ENCODE measurements at places on chromosomes 2 and 18.
A peak's percentile ranks its signal among the peaks of the same experiment; 100 is the strongest.

DNA sequence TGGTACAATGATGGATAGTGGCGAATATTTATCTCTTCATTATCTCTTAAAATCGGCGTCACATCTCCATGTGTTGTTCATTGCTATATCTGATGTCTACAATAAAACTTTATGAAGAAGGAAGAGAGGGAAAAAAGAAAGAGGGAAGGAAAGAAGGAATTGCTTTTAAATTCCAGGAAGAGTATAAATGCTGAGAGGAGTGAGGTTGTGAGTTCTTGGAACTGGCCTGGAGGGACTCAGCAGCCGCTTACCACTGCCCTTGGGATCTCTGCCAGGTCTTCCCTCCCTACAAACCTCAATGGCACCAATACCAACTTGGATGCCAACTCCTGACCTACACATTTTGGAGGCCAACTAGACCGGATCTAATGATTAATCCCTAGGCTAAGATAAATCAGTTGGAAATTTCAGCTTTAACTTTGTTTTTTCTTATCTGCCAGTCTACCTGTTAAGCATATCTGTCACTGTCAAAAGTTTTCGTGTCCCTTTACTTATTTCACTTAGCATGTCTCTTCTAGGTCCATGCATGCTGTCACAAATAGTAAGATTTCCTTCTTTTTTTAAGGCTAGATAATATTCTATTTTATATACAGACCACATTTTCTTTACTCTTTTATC is 9.8 kb downstream of the SCN9A start:
- no peak for DNase-seq

- no peak for DNase-seq
Observed at GRCh38 chr2:127106457-127106990, 430 bp downstream of the BIN1 start.

DNA sequence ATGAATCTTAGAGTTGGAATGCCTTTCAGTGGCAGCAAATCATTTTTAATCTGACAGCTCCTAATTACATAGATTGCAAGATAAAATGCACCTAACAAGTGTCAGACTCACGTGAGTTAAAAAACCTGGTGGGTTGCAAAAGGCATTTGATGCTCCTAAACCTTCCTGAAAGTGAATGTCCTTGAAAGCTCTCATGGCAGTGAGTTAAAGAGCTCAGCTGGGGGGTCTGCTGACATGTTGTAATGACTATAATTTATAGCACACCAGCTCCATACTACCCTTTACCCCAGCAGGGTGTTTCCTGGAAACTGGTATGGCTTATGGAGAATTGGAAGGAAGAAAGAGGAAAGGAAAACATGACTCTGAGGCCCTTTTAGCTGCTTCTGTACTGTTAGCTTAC is 91.9 kb upstream of the CAVIN2 start:
- DNase-seq: no peak

GRCh38 chr2:196453613-196454047 is 185.9 kb upstream of the CCDC150 start:
- DNase-seq: peak; percentile 14

DNA sequence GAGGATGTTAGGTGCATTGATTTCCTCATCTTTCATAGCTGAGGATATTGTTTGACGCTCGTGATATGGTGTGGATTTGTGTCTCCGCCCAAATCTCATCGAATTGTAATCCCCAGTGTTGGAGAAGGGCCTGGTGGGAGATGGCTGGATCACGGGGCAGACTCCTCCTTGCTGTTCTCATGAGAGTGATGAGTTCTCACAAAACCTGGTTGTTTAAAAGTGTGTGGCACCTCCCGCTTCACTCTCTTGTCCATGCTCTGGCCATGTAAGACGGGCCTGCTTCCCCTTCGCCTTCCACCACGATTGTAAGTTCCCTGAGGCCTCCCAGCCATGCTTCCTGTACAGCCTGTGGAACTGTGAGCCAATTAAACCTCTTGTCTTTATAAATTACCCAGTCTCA is 28.4 kb upstream of the GPC1 start:
- DNase-seq: no peak

DNA sequence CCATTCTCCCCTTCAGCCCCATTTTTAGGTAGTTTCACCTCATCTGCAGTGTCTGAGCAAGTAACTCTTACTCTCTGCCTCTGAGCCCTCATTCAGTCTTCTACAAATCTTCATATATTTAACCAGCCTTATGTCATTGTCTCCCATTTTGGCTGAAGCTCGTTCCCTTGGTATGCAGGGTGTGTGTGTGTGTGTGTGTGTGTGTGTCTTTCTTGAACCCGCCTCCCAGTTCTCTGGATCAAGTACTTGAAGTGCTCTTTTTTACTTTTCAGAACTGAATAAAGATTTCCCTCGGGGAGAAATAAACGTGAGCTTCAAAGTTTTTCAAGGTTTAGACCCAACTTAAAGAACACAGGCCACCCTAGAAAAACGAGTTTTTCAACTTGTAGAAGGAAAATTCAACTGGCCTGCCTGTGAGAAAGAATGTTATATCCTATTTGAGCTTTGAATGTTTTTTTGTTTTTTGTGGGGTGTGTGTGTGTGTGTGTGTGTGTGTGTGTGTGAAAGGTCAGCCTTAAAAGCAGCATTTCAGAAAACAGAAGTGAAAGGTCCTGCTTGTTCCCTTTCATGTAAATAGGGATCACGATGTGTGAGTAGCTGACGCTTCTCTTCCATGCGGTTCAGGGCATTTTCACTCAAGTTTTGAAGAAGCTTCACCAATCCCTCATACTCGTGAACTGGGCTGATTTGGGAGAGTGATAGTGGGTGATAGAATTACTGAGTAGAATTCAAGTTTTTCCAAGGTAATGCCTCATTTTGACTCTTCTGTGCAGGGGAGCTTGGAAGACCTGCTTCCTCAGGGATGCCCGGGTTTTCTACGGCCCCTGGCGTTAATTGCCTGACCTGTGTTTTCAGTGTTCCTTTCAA is 50.6 kb upstream of the EML6 start:
- DNase-seq: no peak

DNA sequence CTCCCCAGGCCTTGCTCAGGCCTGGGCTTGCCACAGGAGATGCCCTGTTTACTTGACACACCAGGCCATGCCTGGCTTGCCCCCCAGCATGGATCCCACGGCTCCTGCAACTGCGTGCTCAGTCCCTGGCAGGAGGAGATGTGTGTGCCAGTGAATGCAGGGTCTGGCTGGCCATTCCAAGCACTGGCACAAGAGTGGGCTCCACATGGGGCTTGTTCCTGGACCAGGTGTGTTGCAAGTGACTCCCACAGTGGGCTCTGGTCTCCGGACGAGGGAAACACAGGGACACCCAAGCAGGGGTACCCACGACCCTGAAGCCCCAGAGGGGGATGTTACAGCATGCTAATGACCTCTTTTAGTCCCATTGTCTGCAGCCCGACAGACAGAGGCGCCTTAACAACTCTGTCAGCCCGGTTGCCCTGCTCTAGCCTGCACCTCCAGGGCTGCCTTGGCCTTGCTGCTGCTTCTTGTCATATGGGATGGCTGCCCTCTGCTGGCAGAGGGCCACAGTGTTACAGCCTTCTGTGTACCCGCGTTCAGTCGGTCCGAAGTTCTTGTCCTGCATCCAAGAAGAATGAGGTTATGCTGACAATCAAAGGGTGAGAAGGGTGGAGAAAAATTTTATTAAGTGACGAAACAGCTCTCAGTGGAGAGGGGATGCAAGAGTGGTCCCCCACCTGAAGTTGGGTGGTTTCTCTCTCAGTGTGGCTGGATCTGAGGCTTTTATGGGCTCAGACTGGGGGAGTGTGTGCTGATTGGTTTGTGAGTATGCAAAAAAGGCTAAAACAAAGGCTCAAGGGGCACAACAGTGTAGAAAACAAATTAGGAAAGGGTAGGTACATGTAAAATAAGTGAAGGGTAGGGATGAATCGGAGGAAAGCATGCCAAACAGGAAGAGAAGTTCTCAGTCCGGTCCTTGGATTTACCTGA is 180.4 kb downstream of the MBD5 start:
- no peak for DNase-seq

GRCh38 chr2:236246711-236247246 is 17.4 kb downstream of the ASB18 start:
- no peak for DNase-seq

DNA sequence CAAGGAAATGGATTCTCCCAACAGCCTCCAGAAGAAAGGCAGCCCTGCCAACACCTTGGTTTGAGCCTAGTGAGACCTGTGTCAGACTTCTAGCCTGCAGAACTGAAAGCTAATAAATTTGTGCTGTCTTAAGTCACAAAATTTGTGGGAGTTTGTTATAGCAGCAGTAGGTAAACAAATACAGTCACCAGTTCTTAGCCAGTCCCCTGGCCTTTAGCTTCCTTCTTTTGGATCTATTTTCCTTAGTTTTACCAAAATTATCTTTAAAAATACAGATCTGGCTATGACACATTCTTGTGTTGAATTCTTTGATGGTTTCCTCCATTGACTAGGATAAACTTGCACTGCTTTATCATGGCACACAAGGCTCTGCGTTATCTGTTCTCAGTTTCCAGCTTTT is 697.9 kb upstream of the FANCL start:
- DNase-seq: no peak

DNA sequence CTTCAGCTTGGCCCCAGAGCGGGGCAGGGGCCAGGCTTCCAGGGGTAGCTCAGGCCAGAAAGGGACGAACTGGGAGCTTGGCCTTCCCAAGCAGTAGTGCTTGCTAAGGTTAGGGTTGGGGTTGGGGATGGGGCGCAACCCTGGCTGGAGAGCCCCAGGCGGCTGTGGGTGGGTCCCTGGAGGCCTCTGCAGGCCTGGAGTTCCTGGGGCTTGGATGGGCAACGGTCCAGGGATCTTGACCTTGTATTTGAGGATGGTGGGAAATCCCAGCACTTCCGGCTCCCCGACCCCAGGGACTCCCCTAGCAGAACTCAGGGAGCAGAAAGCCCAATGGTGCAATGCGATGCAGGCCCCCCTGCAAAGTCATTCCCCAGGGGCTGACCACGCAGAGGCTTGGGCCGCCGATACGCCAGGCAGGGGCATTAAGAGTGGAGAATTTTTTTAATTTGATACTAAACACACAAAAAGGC is 12.6 kb upstream of the MLPH start:
- DNase-seq: no peak

DNA sequence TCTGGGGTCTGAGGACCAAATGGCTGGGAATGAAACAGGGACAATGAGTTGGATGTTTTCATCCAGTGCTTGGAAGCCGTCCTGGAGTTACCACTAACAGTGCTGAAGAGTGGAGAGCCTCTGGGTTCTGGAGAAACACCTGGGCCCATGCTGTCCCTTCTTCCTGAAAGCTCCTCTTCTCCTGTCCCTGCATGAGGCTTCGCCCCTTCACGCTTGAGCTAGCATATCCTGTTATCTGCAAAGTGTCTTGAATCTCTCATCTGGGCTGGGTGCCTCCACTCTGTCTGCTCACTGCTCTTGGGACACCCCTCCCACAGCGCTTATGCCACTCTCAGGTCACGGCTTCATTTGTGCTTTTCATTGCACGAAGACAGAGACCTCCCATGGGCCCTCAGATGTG is 154.5 kb downstream of the MYCN start:
- DNase-seq: no peak

DNA sequence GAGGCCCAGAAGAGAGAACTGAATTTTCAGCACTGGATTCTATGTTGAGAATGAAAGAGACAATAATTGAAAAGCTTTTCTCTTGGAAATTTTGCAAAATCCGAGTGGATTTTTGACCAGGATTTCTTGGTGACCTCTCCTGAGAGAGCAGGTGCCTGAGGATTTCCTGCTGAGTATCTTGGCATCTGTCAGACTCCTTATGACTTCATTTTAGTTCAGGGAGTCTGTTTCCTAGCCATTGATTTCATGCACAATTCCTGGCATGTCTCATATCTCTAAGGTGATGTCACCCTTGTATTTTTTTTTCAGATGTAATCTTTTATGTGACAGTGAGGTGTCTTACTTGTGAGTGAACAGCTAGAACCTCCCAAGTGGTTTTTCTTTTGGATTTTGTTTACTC is 195.9 kb downstream of the NEDD4L start:
- DNase-seq: no peak

GRCh38 chr18:51610481-51610880 is 413.0 kb upstream of the MEX3C start:
- no peak for DNase-seq

- DNase-seq: no peak
Observed at GRCh38 chr2:121034551-121034950, 250.5 kb downstream of the TFCP2L1 start.

- DNase-seq: no peak
Observed at GRCh38 chr2:30264274-30264673, 32.9 kb downstream of the LBH start.

DNA sequence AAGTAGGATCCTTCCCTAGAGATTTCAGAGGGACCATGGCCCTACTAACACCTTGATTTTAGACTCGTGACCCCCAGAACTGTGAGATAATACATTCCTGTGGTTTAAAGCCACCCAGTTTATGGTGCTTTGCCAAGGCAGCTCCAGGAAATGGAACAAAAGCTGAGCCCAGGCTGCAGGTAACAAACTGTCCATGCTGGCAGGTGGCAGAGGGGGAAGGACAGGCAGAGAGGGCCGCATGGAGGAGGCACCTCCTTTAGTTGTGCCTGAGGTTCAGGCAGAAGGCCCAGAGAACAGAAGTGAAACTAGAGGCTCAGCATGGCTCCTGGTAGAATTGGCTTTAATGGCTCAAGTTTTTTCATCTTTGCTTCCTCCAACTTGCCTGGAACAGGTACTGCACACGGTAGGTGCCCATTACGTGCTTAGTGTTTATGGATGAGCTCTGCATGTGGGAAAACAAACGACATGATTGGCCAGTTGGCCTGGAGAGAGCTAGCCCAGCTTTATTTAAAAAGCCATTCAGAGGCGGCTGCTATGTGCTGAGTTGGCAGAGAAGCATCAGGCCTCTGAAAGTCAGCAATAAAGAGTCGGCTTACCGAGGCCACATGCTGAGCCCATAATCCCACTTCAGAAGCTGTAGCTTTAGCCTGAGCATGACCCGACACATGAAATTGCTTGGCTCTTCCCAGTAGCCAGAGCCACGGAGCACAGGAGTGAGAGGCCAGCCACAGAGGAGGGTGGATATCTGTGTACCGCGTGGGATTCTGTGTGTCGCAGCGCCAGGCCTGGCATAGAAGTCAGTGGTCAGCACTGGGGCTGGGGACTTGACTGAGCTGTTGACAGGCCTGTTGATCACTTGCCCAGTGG is 36.5 kb downstream of the HS1BP3 start:
- peak; percentile 64 for DNase-seq

- no peak for DNase-seq
Observed at GRCh38 chr2:106956416-106956815, 70.4 kb upstream of the ST6GAL2 start.

DNA sequence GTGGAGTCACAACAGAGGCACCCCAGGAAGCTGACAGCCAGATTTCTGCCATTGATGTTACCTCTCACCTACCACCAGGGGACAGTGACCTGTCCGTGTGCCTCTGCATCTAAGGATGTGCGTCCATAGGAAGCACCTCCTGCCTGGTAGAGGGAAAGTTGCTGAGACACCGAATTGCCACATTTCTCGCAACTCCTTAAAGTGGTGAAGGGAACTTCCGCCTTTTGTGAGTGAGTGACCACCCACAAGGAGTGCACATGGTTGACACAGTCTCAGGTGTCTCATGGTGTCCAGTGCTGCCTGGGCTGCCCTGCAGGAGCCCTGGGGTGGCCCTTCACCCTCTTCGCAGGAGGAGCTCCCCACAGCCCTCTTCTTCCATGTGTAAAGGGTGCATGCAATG is 201.8 kb downstream of the GBX2 start:
- no peak for DNase-seq
